GM12892 (cell line): ENCODE measurements at places on chromosomes 5 and 9.

- no peak for DNase-seq
These were observed 303.2 kb downstream of the ZSWIM6 start for GRCh38 chr5:61635271-61635670.

DNA sequence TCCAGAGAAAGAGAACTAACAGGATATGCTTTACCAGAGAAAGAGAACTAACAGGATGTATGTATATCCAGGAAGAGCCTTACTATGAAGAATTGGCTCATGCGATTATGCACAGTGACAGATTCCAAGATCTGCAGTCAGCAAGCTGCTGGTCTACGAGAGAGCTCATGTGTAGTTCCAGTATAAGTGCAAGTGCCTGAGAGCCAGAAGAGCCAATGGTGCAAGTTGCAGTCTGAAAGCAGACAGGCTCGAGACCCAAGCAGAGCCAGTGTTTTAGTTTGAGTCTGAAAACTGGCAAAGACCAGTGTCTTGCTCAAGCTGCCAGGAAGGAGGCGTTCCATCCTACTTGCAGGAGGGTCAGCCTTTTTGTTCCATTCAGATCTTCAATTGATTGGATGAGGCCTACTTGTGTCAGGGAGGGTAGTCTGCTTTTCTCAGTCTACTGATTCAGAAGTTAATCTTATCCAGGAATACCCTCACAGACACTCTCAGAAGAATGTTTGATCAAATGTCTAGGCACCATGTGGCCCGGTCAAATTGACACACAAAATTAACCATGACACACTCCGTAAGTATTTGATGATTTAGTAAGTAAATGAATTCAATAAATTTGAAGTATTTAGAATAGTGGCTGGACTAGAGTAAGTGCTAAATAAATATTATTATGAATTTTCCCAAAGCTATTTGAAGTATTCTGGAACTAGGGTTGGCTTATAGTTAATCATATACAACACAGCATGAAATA lies 372.1 kb upstream of the SGCD start:
- no peak for DNase-seq

- DNase-seq: peak; percentile 4
These were observed 137.7 kb upstream of the GRIA1 start for GRCh38 chr5:153352685-153353219.

DNA sequence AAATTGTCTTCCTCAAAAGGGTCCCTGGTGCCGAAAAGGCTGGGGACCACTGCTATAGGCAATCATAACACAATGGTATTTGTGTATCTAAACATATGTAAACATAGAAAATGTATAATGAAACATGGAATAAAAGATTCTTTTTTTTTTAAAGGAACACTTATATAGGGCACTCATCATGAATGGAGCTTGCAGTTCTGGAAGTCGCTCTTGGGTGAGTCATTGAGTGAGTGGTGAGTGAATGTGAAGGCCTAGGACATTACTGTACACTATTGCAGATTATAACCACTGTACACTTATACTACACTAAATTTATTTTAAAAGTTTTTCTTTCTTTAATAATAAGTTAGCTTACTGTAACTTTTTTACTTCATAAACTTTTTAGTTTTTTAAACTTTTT lies 176.4 kb downstream of the ARRDC3 start:
- DNase-seq: no peak

DNA sequence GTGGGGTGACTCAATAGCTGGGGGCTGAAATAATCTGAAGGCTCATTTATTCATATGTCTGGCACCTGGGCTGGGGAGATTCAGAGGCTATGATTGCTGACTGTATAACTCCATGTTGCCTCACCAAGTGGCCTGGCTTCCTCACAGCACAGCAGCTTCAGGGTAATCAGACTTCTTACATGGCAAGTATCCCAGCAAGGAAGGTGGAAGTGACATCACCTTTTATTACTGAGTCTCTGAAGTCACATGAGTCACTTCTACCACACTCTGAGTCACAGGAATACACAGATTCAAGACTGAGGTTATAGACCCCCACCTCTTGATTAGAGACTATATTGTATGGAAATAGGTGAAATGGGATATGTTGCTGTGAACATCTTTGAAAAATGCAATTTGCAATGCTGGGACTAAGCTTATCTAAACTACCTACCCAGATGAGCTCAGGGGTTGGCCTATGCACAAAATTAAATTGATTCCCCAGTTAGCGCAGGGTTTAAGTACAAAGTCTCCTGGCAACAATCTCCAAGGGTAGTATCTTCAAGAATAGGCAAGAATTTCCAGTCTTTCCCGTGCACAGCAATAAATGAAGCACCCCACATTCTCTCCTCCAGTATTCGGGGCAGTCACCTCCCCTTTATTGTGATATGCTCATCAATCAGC lies 553.1 kb downstream of the LRRC70 start:
- no peak for DNase-seq

GRCh38 chr5:33892620-33893137 lies 889 bp upstream of the ADAMTS12 start:
- no peak for DNase-seq

DNA sequence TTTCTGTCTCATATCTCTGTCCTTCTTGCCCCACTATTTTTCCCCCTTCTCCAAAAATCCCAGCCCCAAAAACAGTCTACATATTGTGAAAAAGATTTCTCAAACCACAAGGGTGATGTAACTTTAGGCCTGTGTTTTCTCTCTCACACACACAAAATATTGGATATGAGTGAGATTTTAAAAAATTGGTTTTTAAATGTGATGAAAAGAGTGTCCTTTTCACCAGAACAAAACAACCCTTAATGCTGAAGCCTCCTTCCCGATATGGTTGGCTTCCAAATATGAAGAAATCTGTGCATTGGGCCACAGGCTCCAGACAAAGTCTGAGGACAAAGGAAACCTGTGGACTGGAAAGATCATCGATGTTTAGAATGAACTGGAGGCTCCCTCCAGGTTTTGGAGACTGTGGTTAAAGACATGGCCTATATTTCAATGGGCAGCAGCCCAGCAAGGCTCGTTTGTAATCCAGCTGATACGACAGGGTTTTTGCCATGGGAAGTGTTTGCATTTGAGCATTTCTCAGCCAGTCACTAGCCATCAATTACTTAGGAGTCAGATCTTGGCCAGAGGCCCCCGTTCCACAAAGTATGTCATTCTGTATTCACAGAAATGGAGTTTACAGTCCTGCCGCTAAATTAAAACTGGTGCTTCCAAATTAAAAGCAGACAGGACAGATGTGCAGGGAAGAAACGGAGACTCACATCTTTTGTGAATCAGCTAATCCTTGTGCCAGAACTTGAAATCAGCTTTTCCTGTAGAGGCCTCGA lies 546.3 kb downstream of the EBF1 start:
- no peak for DNase-seq

DNA sequence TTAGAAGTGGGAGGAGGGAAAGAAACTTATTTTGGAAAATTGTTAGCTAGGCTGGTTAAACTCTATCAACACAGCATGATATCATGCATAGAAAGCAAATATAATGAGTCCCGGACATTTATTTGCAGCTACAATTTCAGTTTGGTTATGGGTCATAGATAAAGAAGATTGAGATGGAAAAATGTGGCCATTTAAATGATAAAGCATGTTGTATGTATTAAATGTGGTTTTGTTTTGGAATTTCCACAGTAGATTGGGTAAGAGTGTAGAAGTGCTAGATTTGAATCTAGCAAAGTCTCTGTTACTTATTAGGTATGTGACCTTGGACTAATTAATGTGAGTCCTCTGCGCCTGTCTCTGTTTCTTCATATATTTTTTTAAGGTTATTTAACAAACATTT lies 217.4 kb downstream of the KDM4C start:
- DNase-seq: no peak

DNA sequence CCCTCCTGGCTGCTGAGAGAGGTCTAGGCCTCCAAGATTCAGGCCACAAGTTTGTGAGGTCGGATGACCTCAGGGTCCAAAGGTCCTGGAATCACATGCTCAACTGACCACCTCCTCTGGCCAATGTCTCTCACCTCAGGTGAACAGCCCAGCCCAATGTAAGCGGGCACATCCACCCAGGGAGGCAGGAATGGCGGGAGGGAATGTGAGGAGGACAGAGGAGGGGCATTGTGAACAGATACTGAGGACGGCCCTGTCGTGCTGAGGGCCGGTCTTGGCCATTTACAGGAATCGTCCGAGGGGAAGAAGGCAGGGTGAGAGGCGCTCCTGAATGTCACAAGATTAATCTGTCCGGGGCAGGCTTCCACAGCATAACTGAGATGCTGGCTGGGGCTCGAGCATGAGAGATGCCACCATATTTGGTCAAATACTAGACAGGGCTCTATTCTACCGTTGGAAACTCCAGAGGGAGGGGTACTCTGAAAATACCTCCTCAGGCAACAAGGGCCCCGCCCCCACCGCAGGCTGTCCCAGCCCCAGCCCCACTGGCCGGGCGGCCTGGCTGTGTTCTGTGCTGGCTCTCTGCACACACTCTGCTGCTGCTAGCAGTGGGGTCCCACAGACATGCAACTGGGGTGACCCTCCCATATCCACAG lies 1.5 kb upstream of the IL17B start:
- no peak for DNase-seq

DNA sequence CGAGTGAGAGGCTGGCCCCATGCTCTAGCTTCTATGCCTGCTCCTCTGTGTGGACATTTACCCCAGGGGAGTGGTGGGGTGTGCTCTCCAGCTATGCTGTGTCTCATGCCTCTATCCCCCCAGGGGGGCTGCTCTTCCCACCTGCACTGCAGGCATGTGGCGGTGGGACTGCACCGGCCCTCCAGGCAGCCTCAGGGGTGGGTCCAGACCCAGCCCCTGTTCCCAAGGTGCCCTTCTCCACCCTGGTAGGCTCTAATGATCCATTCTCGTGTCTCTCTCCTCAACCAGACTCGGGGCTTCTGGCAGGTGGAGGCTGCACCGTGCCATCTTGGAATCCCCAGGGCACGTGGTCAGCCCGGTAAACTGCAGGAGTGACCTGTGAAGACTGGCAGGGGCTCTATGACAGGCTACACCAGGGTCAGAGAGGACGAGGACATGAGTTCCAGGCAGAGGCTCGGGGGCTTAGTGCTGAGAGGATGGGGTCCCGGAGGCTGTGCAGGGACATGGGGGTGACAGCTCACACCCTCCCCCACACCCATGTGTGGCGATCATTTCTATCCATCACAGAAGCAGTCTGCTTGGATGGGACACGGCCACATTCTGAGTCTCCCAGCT lies 22.7 kb upstream of the COL5A1 start:
- no peak for DNase-seq

- DNase-seq: no peak
These were observed 286.0 kb upstream of the TUSC1 start for GRCh38 chr9:25964239-25964638.

- no peak for DNase-seq
These were observed 214.6 kb downstream of the SREK1 start for GRCh38 chr5:66358741-66359140.
